Breast epithelium (tissue), 4 donors: ENCODE measurements at places on chromosomes 6 and 20. TPM values are rescaled to one million over a fixed set of nuclear protein-coding genes. Genes with fewer than 3 reads are reported as not detected.

GRCh38 chr6:127748290-127748689 is 152.6 kb downstream of the THEMIS start:
- DNase-seq, result no peak

Gene PHIP
- 31.7 TPM for total RNA-seq

Gene ADNP
- 70.2 TPM for total RNA-seq

- peak; percentile 36 for DNase-seq
Observed at GRCh38 chr6:170038708-170039107, 252.2 kb downstream of the DLL1 start.
